ENCODE measurements at places on chromosomes 6 and 20.

DNA sequence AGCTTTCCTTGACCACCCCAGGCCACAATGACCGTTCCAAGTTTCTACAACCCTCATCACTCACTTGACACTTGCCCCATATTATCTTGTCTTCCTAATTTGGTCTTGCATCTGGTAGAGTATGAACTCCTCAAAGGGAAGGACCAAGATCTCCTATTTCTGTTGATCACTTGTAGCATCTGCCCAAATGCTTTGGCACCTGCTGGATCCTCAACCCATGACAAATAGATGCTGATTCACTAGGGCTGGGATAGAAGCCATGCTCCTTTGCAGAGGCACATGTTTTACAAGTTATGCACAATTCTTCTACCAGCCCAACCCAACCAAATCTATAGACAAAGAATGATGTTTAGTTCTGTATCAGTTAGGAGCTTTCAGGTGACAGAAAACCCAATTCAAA is 110.7 kb downstream of the UNC5CL start:
- no peak for DNase-seq

GRCh38 chr6:166438211-166438861 is 55.6 kb upstream of the MPC1 start:
- no peak for DNase-seq

DNA sequence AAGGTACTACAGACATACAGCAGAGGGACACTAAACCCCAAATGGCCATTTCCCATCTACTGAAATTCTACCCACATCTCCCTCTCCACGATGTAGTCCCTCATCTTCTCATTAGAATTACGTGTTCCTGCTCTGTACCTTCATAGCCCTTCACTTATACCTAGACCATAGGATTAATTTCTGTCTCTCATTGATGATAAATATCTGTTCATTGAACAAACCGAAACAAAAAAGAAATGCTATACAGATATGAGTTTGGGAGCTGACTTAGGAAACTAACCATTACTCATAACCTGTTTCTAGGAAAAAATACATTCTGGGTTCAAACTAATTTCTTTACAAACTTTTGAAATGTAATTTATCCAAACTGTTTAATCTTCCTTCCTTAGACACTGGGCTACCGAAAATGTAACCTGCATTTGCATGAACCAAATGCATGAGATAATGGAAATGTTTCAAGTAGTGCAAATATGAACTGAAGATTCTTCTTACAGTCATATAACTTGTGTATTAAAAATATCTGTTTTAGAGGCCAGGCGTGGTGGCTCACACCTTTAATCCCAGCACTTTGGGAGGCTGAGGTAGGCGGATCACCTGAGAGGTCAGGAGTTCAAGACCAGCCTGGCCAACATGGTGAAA is 85.3 kb downstream of the GJA10 start:
- no peak for DNase-seq

GRCh38 chr20:46715292-46715756 is 5.9 kb downstream of the SLC2A10 start:
- DNase-seq = no peak

GRCh38 chr6:129195643-129196042 is 312.7 kb downstream of the LAMA2 start:
- DNase-seq = no peak

GRCh38 chr20:52231230-52231746 is 39.7 kb upstream of the ZFP64 start:
- no peak for DNase-seq

- DNase-seq = no peak
Measured at GRCh38 chr6:38476141-38476540, 163.6 kb downstream of the BTBD9 start.

GRCh38 chr6:21402368-21402767 is 191.2 kb upstream of the SOX4 start:
- DNase-seq = no peak

DNA sequence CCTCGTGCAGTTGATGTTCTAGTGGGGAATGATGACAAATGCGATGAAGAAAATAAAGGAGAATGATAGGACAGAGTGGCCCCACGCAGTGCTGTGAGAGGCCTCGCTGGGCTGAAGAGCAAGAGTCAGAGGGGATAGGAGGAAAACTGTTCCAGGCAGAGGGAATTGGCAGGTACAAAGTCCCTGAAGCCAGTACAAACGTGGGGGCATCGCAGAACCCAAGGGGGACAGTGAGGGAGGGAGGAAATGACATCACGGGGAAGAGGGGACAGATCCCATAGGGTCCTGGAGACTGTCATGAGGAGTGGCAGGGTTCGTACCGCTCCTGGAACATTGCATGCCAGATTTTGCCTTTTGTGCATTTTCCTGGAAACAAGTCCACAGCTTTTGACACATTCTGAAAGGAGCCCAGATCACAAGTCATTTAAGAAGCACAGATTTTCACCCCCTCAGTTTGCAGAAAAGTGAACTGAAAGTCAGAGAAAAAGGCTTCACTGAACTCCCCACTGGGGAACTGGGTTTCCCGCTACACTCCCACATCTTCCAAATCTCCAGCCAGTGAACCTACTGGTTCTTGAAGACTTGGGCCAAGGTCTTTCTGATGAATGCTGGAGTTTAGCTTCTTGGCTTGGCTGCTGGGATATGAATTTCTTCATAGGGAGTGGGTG is 77.0 kb downstream of the SULF2 start:
- no peak for DNase-seq

GRCh38 chr6:108438918-108439317 is 121.8 kb upstream of the FOXO3 start:
- DNase-seq = no peak

- DNase-seq = peak; percentile 41
Measured at GRCh38 chr6:27867051-27867944, 44.9 kb downstream of the OR2B2 start.

- DNase-seq = no peak
Measured at GRCh38 chr20:62601714-62602113, 40.6 kb upstream of the SLCO4A1 start.

DNA sequence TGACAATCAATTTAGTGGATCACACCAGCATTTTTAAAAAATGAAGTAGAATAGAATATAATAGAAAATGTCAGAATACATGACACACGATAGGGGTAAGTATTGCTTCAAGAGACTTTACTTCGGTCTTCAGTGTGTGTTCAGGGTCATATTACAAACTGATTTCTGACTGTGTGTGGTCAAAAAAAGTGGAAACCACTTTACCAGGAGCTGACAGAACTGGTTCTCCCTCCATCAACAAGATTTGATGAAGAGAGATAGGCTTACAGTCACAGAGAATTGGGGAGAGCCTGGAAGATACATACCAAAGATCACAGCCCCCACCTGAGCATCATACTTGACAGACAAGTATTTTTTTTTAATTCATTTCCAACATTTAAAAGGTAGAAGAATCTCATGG is 21.7 kb downstream of the ARMC2 start:
- DNase-seq = no peak

GRCh38 chr6:10411131-10411970 is 3.5 kb downstream of the TFAP2A start:
- no peak for DNase-seq

DNA sequence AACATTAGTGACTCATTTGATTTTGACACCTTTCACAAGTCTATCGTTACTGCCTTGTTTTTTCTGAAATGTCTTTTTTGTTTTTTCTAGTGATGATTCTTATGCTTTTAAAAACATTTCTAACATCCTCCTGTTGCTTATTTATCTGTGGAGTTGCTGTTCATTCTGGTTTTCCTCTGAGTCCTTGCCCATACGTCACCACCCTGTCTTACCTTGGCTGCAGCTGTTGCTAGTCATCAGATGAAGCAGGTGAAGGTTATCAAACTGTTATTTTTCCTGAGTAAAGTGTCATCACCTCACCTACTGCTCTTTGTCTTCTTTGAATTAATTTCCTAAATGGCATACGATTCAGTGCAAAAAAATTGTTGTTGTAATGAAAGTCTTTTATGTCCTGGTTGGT is 376.6 kb downstream of the GRIK2 start:
- no peak for DNase-seq

GRCh38 chr20:59014680-59015389 is 4.4 kb upstream of the TUBB1 start:
- no peak for DNase-seq

DNA sequence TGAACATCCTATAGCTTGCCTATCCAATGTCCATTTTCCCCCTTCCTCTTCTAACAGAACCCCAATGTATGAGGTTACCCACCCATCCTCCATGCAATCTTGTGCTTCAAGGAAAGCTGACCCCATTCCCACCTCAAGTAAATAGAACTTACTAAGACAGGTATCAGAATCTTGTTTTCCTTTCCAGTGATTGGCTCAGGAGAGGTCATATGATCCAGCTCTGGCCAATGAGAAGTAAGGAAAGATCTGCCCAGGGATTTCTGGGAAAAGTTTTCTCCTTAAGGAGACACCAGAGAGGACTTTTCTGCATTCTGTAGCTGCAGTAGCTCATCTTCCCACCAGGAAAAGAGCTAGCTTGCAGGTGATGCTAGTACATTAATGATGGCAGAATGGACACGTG is 341.8 kb upstream of the ZFP64 start:
- no peak for DNase-seq

- DNase-seq = no peak
Measured at GRCh38 chr20:21663465-21663864, 42.0 kb upstream of the PAX1 start.

- DNase-seq = no peak
Measured at GRCh38 chr20:37266940-37267666, 5.5 kb upstream of the GHRH start.

DNA sequence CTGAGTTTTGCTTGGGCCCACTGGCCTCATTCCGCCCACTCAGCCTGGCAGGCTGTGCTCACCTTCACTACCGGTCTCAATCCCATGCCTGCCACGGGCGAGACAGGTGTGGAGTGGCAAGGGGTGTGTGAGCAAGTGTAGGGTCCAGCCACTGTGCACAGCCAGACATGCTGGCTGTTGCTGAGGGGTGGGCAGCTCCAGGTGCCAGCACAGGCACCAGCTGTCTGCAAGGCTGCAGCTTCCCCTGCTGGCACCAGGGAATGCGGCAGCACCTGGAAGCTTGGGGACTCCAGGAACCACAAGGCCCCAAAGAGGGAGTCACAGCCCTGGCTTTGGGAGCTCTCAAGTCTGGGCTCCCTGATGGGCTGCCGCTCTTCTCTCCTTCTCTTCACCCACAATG is 372.7 kb downstream of the CBLN4 start:
- no peak for DNase-seq

- DNase-seq = no peak
Measured at GRCh38 chr20:24991897-24992486, 559 bp downstream of the APMAP start.

GRCh38 chr20:64068386-64069208 is 5.6 kb downstream of the TCEA2 start:
- no peak for DNase-seq

DNA sequence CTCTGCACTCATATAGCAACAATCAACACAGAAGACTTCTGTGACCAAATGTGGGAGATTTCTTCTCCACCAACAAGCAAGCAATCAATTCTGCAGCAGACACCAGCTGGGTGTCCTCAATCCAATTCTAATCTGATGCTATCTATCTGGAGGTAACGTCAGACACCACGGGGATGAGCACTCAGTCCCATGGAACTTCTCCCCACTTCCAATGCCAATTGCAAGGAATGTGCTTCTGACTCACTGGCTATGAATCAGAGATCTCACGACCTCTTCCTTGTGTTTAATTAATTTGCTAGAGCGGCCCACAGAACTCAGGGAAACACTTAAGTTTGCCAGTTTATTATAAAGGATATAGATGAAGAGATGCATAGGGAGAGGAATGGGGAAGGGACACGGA is 103.5 kb upstream of the SIRPG start:
- no peak for DNase-seq

GRCh38 chr6:102381203-102381602 is 987.7 kb downstream of the GRIK2 start:
- no peak for DNase-seq

DNA sequence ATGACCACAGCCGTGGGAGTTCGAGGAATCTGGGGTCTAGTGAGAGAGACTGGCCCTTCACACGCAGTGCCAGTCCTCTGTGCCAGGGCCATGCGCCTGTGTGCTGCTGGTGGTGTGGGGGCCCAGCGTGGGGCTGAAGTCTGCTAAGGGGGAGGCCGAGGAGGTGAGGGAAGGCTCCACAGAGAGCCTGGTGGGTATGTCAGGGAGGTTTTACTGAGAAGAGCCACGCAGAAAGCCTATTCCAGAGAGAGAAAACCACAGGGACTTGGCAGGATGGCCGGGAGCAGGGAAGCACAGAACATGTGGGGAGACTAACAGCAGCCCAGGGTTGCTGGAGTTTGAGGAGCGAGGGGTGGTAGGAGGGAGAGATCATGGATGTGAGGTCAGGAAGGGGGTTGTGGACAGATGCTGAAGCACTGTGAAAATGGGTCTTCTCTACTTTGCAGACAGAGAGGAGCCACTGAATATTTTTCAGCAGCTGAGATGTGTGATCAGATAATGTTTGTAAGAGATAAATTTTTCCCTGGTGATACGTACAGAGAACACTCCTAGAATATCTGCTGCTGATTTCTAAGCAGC is 35.3 kb downstream of the DUSP22 start:
- DNase-seq = no peak

- no peak for DNase-seq
Measured at GRCh38 chr6:107466062-107466461, 6.7 kb upstream of the PDSS2 start.

GRCh38 chr20:57342829-57343228 is 8.2 kb upstream of the RAE1 start:
- no peak for DNase-seq

- no peak for DNase-seq
Measured at GRCh38 chr6:87334683-87335082, 5.6 kb upstream of the GJB7 start.

- no peak for DNase-seq
Measured at GRCh38 chr6:47138046-47138445, 95.9 kb upstream of the ADGRF1 start.

DNA sequence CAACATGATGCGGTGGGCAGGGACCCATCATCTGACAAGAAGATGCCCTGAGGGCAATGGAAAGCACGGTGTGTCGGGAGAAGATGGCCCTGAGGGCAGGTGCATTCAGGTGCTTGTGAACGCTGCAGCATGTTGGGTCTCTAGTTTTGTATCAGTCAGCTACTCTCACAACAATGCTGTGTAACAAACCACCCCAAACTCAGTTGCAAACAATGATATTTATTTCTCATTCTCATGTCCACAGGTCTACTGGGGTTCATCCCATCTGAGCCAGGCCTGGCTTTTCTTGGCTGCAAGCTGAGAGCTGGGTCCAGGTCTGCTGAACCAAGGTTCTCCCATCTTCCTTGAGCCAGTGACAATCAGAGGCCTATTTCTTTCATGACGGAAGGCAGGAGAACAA is 461.6 kb downstream of the PREX1 start:
- no peak for DNase-seq

GRCh38 chr6:34810936-34811632 is 19.2 kb downstream of the BLTP3A start:
- DNase-seq = no peak

- DNase-seq = no peak
Measured at GRCh38 chr20:60446267-60447111, 488.3 kb downstream of the CDH26 start.

Data from activated T-helper 9 cell treated with anti-CD3 and anti-CD28 coated beads, Interleukin-2, amount 50 U/mL, for 16 hours (primary cell).